ENCODE measurements at places on chromosomes 11 and 22.

- peak; percentile 92 for DNase-seq
- peak overlapping the region; percentile 91 for H3K27ac ChIP-seq
- H3K36me3 ChIP-seq, result peaks cover 61% of the 10 kb centered on the region
Measured at GRCh38 chr11:1760351-1761109, 3.2 kb downstream of the CTSD start.

- H3K36me3 ChIP-seq, result no peaks in the 10 kb centered on the region
- no peak overlapping the region for H3K27ac ChIP-seq
Measured at GRCh38 chr11:120318906-120319305, 6.2 kb upstream of the TLCD5 start.

GRCh38 chr11:100706179-100706578 lies 19.1 kb downstream of the ARHGAP42 start:
- H3K4me3 ChIP-seq, result no peak overlapping the region
- H3K36me3 ChIP-seq, result no peaks in the 10 kb centered on the region

GRCh38 chr11:72617080-72617762 lies 57.0 kb downstream of the PDE2A start:
- peak overlapping the region; percentile 65 for H3K27ac ChIP-seq
- no peaks in the 10 kb centered on the region for H3K27me3 ChIP-seq
- peaks cover 10% of the 10 kb centered on the region for H3K4me1 ChIP-seq
- no peak for DNase-seq
- H3K4me3 ChIP-seq, result no peak overlapping the region

- H3K4me1 ChIP-seq, result peaks cover 26% of the 10 kb centered on the region
- peaks cover 12% of the 10 kb centered on the region for H3K36me3 ChIP-seq
- peak overlapping the region; percentile 89 for H3K4me3 ChIP-seq
- no peak for DNase-seq
Measured at GRCh38 chr11:64250415-64251015, 815 bp upstream of the PLCB3 start.

DNA sequence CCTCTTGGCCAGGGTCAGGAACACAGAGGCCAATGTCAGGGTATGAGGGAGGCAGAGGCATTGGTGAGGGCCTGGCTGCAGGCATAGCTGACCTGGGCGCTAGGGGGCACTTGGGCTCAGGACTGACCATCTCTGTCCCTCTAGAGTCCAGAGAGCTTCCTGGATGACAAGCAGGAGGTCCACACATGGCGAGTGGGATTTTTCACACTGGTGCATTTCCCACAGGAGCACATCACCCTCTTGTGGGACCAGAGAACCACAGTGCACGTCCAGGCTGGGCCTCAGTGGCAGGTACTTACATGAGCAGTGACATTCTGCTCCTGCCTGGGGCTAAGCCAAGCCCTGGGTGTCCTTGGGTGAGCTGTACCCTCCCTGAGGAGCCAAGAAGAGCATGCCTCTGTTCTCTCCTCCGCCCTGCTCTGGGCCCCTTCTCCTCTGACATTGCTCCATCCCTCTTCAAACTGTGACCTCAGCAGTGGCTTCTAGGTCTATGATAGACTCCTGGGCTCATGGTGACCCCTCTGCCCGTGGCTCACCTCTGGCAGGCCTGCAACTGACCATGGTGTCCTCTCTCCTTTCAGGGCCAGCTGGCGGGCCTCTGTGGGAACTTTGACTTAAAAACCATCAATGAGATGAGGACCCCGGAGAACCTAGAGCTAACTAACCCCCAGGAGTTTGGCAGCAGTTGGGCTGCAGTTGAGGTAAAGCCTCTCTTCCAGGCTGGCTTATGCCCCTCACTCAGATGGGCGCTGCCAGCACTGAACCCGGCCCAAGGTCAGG lies 46.6 kb downstream of the OTOG start:
- H3K4me1 ChIP-seq, result no peaks in the 10 kb centered on the region
- peak; percentile 52 for DNase-seq
- H3K27ac ChIP-seq, result no peak overlapping the region
- H3K27me3 ChIP-seq, result no peaks in the 10 kb centered on the region
- H3K36me3 ChIP-seq, result no peaks in the 10 kb centered on the region

- no peaks in the 10 kb centered on the region for H3K27me3 ChIP-seq
- H3K27ac ChIP-seq, result no peak overlapping the region
- no peak for DNase-seq
- H3K4me1 ChIP-seq, result no peaks in the 10 kb centered on the region
Measured at GRCh38 chr11:1640076-1640946, 10.7 kb downstream of the KRTAP5-5 start.

DNA sequence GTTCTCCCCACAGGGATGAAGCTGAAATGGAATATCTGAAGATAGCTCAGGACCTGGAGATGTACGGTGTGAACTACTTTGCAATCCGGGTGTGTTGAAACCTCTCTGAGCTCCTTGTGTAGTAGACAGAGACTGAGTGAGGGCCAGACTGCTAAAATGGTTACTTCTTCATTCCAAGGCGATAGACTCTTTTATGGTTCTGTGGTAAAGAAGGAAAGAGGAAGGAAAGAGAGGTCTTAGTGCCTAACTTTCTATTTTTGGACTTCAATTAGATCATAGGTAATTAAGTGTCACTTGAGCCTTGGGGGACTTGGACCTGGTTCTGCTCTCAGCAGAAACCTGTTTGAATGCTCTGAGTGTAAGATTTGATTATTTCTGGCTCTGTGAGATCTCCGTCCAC lies 54.7 kb downstream of the NF2 start:
- peaks cover 80% of the 10 kb centered on the region for H3K36me3 ChIP-seq
- no peak for DNase-seq

DNA sequence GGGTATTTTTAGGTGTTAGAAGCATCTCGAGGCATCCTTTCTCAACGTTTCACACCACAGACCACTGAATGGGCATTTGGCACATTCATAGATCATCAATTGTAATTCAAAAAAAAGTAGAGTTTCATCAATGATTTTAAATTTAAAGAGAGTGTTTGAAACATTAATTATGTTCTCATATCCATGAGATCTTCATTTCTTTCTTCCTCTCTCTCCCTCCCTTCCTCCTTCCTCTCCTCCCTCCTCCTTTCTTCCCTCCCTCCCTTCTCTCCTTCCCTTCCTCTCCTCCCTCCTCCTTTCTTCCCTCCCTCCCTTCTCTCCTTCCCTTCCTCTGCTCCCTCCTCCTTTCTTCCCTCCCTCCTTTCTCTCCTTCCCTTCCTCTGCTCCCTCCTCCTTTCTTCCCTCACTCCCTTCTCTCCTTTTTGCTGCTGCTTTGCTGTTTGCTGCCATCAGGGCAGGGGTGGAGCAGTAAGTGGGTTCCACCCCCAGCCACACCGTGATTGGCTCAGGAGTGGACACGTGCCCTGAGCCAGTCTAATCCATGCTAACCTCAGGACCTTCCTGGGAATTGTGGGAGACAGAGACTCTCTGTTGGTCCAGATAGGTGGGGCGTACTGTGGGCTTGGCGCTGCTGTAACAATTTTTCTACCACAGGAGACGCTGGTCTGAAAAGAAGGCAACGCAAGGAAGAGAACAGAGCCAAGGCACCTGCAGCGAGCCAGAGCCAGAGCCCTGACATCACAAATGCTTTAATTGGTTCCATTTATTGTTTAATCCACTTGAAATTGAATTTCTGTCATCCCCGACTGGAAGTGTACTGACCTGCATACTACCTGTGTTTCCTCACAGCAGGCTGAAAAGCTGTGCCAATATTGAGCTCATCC lies 33.7 kb upstream of the APOBEC3A start:
- no peaks in the 10 kb centered on the region for H3K36me3 ChIP-seq
- H3K27ac ChIP-seq, result peak overlapping the region; percentile 68
- peaks cover 8% of the 10 kb centered on the region for H3K27me3 ChIP-seq
- H3K4me3 ChIP-seq, result peak overlapping the region; percentile 9
- peaks cover 25% of the 10 kb centered on the region for H3K4me1 ChIP-seq

DNA sequence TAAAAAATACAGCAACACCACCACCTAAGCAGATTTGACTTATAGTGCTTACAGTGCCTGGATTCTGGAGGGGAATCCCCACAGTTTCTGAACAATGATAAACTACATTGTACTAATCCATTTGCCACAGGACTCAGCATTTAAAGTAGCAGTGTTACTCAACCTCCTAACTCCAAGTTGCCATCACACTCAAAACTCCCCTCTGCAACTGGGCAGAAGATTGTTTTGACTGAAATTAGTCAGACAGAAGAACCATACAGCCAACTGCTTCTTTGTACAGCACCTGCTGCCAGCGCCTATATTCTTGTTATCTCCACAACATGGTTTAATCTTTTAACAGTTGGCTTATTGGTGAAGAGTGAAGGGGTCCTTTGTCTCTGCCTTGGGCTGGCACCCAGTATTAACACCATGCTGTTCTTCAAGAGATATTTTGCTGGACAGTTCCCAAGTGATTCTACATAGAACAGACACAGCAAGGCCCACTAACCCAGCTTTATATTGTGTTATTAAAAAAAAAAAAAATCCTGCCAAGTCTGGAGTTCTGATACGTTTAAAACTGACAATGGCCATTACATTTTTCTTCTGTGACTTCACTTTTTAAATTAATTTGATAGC lies 273.2 kb downstream of the DCDC1 start:
- H3K4me1 ChIP-seq, result no peaks in the 10 kb centered on the region
- H3K27me3 ChIP-seq, result no peaks in the 10 kb centered on the region

DNA sequence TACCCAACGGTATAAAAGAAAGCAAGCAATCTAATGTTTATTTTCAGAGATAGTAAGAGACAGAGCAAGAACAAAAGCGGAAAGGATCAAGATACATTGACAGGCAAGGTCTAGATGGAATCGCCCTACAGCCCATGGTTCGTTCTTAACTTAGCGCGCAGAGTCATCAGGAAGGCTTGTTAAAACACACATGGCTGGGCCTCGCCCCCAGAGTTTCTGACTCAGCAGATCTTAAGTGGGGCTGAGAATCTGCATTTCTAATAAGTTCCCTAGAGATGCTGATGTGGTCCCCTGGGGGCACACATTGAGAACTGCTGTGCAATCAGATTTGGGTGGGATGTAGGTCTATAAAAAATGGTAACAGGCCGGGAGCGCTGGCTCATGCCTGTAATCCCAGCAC lies 35.8 kb upstream of the CHRM4 start:
- no peak overlapping the region for H3K4me3 ChIP-seq
- DNase-seq, result no peak
- no peaks in the 10 kb centered on the region for H3K27me3 ChIP-seq
- H3K4me1 ChIP-seq, result no peaks in the 10 kb centered on the region
- no peak overlapping the region for H3K27ac ChIP-seq

DNA sequence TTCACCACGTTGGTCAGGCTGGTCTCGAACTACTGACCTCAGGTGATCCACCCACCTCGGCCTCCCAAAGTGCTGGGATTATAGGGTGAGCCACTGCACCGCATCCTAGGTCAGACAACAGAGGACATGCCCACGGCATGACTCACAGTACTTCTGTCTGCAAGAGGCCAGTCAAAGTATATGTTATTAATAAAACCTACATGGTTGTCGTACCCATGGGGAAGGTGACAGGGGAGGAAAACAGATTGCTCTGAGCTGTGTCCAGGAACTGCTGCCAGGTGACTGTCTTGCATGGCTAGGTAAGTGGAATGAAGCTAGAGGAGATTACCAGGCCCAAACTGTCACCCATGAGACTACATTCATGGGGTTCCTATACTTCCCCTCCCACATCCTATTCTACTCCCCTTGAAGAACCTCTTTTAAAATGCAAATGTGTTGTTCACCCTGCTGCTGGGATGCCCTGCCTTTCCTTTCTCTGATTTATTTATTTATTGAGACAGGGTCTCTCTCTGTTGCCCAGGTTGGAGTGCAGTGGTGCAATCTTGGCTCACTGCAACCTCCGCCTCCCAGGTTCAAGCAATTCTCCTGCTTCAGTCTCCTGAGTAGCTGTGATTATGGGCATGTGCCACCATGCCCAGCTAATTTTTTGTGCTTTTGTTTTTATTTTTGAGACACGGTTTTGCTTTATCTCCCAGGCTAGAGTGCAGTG lies 2.0 kb upstream of the NLRX1 start:
- peaks cover 5% of the 10 kb centered on the region for H3K4me1 ChIP-seq
- DNase-seq, result no peak
- H3K4me3 ChIP-seq, result no peak overlapping the region
- H3K36me3 ChIP-seq, result no peaks in the 10 kb centered on the region
- no peaks in the 10 kb centered on the region for H3K27me3 ChIP-seq

- no peak overlapping the region for H3K27ac ChIP-seq
- no peaks in the 10 kb centered on the region for H3K4me1 ChIP-seq
- no peak for DNase-seq
- no peaks in the 10 kb centered on the region for H3K27me3 ChIP-seq
- H3K4me3 ChIP-seq, result no peak overlapping the region
- no peaks in the 10 kb centered on the region for H3K36me3 ChIP-seq
Measured at GRCh38 chr11:9941991-9942390, 278.1 kb downstream of the SWAP70 start.

DNA sequence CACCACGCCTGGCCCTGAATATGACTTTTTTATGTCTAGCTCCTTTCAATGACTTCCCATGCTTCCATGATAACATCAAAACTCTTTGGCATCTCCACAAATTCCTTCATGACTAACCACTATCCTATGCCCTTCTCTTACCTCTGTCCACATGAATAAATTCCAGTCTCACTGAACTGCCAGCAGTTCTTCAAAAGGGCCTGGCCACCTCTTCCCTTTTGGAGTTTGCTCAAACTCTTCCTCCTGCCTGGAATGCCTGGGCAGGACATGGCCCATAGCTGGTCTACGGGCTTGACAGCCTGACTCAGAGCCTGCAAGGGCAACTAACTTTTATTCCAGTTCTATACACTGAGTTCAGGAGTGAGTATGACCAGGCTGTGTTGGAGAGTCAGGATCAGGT lies 41.8 kb upstream of the ZBTB16 start:
- no peaks in the 10 kb centered on the region for H3K4me1 ChIP-seq
- no peak for DNase-seq
- H3K4me3 ChIP-seq, result no peak overlapping the region
- no peak overlapping the region for H3K27ac ChIP-seq

DNA sequence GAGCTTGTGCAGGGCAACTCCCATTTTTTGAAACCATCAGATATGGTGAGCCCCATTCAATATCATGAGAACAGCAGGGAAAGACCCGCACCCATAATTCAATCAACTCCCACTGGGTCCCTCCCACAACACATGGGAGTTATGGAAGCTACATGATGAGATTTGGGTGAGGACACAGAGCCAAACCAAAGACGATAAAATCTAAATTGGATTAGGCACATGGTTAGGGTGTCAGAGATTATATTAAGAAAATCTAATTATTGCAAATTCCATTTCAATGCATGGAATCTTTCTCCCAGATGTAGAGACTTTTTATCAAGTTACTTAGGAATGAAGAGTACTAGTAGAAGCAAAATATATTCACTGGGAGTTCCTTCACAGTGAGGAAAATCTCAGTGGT lies 324.9 kb downstream of the JRKL start:
- no peaks in the 10 kb centered on the region for H3K4me1 ChIP-seq
- no peaks in the 10 kb centered on the region for H3K36me3 ChIP-seq
- no peaks in the 10 kb centered on the region for H3K27me3 ChIP-seq
- no peak overlapping the region for H3K27ac ChIP-seq

GRCh38 chr11:15826826-15827225 lies 529.5 kb downstream of the SOX6 start:
- H3K4me3 ChIP-seq, result no peak overlapping the region
- H3K36me3 ChIP-seq, result no peaks in the 10 kb centered on the region
- peak; percentile 67 for DNase-seq
